Vein endothelial cell (primary cell): ENCODE measurements at places on chromosomes 5 and 9. TPM values are rescaled to one million over a fixed set of nuclear protein-coding genes. Genes with fewer than 3 reads are reported as not detected.

The KIAA0825 gene
- 2.6 and 3.5 TPM in 2 replicates for total RNA-seq

The NFX1 gene
- total RNA-seq: 19.3 and 22.2 TPM in 2 replicates

The TOR4A gene
- total RNA-seq: 58.3 and 77.4 TPM in 2 replicates

The THBS4 gene
- total RNA-seq: not detected in 2 replicates

The AQP7 gene
- total RNA-seq: 0.19 TPM in 1 of 2 replicates, not detected in the other

The LRRC19 gene
- not detected in 2 replicates for total RNA-seq
